ENCODE measurements at places on chromosomes 3 and 15.

DNA sequence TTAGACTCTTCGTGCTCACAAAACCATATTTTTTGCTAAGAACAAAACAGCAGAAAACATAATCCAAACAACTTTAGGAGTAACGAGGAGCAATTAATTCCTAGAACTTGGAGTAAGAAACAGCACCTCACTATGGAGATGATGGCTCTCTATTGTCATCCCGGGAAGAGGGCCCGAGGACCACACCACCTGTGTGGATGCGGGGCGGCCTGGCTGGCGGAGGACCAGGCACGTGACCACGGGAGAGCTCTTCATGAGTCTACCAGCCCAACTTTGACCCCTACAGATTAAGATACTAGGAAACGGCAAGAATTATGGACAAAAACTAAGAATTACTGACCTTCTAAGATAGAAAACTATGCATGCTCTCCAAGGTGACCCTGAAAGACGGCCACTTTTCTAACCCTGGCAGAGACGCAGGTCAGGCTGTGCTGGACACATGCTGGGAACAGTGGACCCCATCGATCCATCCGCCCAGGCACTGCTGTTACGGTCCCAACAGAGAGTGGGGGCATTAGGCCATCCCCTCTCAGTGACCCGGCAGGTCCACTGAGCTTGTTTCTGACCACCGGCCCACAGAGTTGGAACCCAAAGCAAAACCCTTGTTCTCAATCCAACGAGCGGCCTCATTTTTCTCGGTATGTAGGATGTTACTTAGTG lies 13.1 kb upstream of the OCA2 start:
- no peak for DNase-seq

DNA sequence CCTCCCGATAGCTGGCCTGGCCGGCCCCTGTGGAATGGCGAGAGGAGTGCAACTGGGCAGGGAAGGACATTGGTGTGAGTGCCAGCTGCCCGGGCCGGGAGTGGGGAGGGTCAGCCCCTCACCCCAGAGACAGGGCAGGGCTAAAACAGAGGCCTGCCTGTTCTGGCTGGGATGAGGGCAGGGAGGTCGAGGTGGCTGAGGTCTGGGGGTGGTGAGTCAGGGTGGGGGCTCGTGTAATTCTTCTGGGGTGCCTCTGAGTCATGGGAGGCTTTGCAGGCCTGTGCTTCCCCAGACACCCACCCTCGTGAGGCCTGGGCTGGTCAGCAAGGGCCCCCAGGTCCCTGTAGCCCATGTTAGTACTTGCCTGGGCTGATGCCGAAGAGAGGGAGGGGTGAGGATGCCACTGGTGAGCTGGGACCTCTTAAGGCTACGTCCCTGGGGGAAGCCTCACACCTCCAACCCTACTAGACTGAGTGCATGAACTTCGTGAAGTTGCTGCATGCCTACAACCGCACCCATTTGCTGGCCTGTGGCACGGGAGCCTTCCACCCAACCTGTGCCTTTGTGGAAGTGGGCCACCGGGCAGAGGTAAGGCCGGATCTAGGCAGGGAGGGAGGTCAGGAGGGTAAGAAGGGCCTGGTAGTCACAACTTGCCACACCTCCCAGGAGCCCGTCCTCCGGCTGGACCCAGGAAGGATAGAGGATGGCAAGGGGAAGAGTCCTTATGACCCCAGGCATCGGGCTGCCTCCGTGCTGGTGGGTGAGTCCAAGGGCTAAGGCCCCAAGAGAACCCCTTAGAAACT lies 1.7 kb downstream of the SEMA3B start:
- no peak for DNase-seq

GRCh38 chr3:16767006-16767405 lies 117.7 kb upstream of the PLCL2 start:
- DNase-seq: no peak

GRCh38 chr3:70849911-70850699 lies 537.7 kb upstream of the MDFIC2 start:
- DNase-seq: no peak

- DNase-seq: no peak
Measured at GRCh38 chr3:79414035-79414434, 353.8 kb downstream of the ROBO1 start.

- DNase-seq: no peak
Measured at GRCh38 chr3:13642597-13642996, 93.7 kb downstream of the FBLN2 start.

- DNase-seq: no peak
Measured at GRCh38 chr3:193407688-193408087, 29.1 kb upstream of the ATP13A5 start.

All from stomach (tissue), 19 donors.